ENCODE measurements at places on chromosomes 6 and 20.

- DNase-seq, result no peak
Measured at GRCh38 chr6:129489215-129489765, 220.7 kb downstream of the ARHGAP18 start.

- peak; percentile 54 for DNase-seq
Measured at GRCh38 chr6:44542401-44543116, 155.1 kb downstream of the CDC5L start.

DNA sequence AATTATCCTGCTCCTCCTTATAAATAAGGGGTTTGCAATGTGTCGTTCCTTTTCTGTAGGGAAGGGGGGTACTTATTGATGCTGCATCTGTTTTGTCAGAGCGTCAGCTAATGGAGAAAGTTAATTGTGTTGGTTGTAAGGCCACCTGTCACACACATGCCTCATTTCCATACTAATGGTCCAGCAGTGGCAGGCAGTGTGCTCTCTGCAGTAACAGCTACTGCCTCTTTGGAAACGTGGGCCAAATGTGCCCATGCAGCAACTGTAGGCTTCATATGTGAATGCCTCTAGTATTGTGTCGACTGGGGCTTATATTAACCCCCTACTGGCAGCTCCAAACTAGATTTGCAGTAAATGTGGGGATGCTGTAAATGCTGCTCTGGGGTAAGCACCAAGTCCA is 56.3 kb upstream of the OLIG3 start:
- DNase-seq, result no peak

DNA sequence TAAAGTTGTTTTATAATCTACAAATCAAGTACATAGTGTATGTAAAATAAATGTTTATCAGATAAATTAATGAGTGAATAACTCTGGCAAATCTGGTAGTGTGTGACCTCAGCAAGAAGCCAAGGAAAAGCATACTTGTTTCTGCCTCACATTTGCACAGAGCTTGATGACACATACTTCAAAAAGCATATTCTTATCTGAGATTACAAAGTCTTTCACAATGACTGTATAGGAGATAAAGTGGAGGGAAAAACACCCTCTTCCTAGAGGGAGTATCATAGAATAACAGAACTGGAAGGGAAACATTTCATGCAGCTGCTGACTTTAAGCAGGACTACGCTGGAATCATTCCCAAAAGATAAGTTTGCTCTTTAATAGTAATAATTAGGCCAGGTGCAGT is 28.1 kb upstream of the AKAP7 start:
- no peak for DNase-seq

DNA sequence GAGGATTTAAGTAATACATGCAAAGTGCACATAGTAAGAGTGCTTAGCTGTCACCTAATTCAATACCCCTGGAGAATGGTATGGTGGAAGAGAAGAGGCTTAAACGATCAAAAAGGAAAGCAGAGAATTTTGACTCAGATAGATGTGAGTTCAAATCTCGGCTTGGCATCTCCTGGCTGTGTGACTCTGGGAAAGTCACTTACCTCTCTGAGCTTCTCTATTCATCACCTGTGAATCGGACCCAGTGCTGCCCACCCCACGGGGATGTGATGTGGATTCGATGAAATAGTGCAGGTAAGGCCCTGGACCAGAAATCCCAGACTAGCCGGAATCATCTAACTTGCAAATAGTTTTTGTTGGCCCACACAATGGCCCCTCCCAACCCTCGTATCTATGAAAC is 1.8 kb upstream of the B4GALT5 start:
- no peak for DNase-seq

DNA sequence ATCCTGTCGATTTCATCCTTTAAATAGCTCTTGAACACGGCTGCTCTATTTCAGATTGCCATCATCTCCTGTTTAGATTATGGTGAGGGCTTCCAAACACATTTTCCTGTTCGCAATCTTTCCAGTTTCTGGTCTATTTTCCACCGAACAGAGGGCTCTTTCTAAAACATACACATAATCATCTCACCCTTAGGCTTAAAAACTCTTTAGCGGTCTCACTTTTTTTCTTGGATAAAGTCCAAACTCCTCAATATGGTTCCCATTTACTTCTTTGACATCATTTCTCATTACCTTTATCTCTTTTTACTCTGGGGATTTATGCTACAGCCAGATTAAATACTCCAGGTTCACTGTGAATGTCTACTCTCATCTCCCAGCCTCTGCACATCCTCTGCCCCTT is 103.4 kb upstream of the STMND1 start:
- DNase-seq, result no peak

- DNase-seq, result no peak
Measured at GRCh38 chr6:122953766-122954165, 42.3 kb upstream of the CLVS2 start.

GRCh38 chr20:3312940-3313682 is 74.1 kb upstream of the SLC4A11 start:
- DNase-seq, result no peak

- DNase-seq, result no peak
Measured at GRCh38 chr6:154071711-154072110, 32.7 kb downstream of the OPRM1 start.

DNA sequence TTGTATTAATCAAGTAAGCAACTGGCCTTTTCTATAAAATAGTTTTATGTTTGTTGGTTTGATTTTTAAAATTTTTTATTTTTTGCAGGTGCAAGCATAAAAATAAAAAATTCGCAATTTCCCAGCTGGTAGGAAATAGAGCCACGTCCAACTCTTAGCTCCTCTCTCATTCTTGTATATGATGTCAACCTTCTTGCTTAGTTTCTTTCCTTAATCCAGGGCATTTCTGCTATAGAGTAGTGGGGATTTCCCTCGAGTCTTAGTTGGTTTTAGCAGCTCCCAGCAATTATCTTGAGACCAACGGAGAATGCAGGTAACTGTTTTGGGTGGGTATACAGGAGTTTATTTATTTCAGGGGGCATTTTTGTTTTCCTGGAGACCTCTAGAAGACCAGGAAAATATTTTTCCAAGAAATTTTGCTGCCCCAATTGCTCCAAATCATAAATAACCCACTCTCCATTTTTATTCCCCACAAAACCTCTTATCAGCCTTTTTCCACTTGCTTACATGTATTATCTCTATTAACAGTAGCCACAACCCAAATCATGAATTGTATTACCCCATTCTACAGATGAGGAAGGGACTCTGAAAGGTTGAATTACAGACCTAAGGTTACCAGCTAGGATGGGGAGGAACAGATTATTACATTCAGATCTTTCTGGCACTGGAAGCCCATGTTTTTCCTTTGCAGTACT is 18.4 kb downstream of the PHACTR2 start:
- no peak for DNase-seq

- DNase-seq, result no peak
Measured at GRCh38 chr6:63975699-63976098, 340.1 kb downstream of the PHF3 start.

DNA sequence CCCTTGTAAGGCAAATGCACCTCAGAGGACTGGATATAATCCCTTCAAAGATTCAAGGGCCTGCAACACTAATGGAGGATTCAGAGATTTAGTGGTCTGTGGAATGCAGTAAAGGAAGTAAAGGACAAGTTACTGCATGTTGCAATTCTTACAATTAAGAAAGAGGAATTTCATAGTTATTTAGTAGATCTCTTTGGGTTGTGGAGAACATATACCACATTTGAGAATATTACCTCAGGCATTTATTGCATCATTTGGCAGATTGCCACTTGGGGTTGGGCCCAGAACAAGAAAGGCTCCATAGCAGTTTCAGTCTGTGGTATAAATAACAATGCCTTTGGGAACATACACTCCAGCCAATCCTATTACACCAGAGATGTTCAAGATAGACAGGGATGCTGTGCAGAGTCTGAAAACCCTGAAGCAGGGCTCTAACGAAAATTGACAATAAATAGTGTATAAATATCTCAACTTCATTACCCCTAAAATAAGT is 20.9 kb upstream of the EPM2A start:
- DNase-seq, result peak; percentile 46

- DNase-seq, result no peak
Measured at GRCh38 chr6:111940801-111941200, 67.5 kb upstream of the FYN start.

- no peak for DNase-seq
Measured at GRCh38 chr6:89430201-89430962, 2.6 kb upstream of the ANKRD6 start.

GRCh38 chr20:43899274-43900120 is 15.2 kb upstream of the TOX2 start:
- no peak for DNase-seq

- DNase-seq, result no peak
Measured at GRCh38 chr6:7515363-7515762, 26.1 kb upstream of the DSP start.

GRCh38 chr6:163708466-163708865 is 293.9 kb downstream of the QKI start:
- DNase-seq, result no peak

DNA sequence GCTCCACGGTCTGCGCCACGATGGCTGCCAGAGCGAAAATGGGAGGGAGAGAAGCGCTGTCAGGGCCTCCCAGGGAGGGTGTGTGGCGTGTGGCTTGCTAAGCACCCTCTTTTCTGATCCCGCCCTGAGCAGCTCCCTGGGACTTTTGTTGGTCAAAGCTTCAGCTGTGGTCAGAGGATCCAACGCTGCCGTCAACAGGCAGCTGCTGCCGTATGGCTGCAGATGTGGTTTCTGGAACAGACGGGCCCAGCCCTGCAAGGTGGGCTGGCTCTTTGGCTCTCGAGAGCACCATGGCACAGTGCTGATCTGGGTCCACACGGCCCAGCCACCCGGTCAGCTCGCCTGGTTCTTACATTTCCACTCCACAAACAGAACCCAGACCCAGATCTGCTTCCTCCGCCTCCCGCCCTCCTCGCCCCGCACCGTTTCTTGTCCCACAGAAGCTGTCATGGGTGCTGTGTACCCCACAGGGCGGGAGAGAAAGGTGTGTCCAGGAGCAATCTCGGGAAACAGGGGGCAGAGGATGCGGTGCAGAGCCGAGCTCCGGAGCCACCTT is 86.0 kb upstream of the BHLHE23 start:
- DNase-seq, result no peak

- DNase-seq, result peak; percentile 13
Measured at GRCh38 chr20:48897305-48898010, 24.1 kb upstream of the ARFGEF2 start.

GRCh38 chr6:37980222-37980595 is 160.7 kb downstream of the ZFAND3 start:
- DNase-seq, result no peak

DNA sequence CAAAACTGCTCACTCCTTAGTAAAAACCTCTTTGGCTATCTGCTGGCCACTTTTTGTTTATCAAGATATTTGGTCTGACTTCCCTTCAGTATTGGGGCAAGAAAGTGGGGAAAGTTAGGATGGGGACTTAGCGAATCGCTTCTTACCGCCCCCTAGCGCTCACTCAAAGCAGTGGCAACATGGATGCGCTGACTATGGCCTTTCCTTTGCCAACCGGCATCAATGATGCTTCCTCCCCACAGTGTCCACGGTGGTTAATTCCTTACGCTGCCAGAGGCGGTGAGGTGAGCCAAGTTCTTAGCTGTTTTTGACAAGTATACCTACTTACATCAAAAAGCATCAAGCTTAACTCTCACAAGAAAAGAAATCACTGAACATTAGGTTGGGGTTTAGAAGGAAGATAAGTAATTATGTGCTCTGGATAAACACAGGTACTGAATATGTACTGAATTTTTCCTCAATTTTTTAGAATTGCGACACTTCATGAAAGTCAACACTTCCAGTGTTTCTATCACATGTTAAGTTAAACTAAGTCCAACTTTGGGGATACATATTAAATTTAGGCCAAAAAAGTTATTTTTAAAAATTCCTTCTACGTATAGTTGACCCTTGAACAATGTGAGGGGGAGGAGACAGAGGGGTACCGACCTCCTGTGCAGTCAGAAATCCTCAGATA is 86.7 kb downstream of the GMDS start:
- no peak for DNase-seq

- DNase-seq, result no peak
Measured at GRCh38 chr20:3998998-3999397, 16.4 kb downstream of the RNF24 start.

DNA sequence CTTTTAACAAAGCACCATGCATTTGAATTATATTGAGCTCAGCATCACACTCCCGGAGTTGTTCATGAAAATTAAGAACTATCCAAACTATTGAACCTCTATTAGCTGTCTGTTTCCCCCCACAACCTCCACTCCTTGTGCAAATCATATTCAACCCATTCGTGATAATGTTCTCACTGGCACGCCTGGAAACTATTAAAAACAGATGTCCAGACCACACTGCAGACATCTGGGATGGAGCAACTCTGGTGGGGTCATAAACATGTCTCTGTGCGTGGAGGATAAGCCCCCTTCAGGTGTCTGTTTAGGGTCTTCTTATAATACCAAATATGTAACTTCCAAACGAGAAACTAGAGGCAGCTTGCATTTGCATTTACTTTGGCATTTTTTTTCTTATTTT is 193.7 kb downstream of the TFAP2A start:
- no peak for DNase-seq

DNA sequence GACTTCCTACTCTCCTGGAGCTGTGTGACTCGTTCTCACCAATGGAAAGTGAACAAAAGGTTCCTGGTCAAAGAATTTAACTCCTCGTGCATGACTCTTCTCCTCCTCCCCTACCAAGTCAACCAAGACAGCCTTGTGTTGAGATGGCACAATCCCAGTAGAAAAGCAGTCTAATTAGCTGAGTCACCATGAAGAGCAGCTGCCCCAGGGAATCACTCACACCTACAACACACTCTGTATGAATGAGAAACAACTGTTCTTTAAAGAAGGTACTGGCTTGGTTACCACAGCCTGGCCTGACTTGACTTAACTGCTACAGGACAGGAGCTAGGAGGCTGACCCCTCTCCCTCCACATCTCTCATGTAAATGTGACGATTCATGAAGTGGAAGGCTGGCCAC is 2.9 kb upstream of the HLA-DOB start:
- DNase-seq, result no peak

DNA sequence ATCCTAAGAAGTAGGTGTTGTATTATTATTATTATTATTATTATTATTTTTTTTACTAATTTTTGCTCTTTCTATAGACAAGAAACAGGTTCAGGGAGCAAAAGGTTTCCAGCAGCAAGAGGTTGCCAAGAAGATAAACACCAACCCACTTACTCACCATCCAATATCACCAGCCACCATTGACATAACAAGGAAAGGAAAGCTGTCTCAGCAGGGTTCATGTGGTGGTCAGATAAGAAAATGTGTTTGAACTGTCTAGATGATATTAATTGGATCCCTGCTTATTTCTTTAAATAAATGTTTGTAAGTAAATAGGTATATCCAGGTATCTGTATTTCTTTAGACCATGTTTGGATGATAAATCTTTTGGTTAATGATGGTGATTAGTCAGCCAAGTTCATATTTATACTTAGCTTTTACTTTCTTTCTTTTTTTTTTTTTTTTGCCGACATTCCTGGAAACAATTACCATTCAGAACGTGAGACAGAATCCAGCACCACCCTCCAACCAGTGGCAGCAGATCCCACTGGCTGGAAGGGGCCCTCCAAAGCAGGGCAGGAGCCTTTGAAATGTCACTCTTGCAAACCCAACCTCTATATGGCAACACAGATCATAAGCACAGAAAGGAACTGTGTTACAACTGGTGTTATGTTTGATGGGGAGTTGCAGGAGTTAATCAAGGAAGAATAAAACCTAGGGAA is 139.2 kb upstream of the ECI2 start:
- no peak for DNase-seq

GRCh38 chr6:166902211-166902755 is 54.1 kb downstream of the RNASET2 start:
- DNase-seq, result no peak

GRCh38 chr6:152155792-152156191 is 348.3 kb downstream of the ESR1 start:
- DNase-seq, result no peak

Measured in smooth muscle cell of the brain vasculature (primary cell).